Amniotic epithelial cell (primary cell): ENCODE measurements at places on chromosomes 1 and 21.

DNA sequence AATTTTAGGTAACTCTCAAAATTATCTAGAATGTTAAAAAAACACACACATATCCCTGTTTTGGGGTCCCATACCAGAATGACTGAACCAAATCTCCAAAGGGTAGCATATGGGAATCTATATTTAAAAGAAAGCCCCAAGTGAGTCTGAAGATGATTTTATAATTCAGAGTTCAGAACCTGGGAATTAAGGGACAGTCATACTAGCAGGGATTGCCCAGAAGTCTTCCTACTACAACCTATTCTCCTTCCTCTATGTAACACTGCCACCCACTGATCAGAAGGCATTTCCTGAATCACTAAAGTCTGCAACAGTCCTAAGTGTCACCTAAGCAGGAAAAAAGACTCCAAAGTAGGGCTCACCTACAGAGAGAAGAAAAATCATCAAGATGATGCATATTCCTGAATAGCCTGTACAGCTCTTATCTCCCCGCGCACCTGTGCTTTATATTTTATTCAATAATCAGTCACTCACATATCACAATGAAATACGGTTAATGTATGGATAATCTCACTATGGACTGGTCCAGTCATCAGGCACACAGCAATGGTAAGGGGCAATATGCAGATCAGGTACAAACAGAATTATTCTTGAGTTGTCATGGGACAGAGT, 4.9 kb downstream of the RGS1 start:
- peak; percentile 71 for DNase-seq

- DNase-seq = no peak
These were observed 28.4 kb downstream of the NTPCR start for GRCh38 chr1:232978815-232979214.

DNA sequence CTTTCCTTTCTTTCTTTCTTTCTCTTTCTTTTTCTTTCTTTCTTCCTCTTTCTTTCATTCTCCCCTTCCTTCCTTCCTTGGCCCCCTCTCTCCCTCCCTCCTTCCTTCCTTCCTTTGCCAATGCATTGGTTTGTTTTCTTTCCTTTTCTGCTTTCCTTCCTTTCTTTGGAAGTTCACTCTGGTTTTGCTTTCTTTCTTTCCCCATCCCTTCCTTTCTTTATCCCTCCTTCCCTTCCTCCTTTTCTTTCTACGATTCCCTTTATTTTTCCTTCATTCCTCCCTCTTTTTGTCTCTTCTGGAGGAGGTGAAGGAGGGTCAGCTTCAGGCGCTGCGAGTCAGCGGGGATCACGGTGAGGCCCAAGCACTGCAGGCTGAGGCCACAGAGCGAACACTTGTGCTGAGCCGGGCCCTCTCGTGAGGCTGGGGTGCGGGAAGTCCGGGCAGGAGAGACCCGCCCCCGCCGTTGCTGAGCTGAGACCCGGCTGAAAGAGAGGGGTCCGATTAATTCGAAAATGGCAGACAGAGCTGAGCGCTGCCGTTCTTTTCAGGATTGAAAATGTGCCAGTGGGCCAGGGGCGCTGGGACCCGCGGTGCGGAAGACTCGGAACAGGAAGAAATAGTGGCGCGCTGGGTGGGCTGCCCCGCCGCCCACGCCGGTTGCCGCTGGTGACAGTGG, 1.5 kb downstream of the SIM2 start:
- no peak for DNase-seq

DNA sequence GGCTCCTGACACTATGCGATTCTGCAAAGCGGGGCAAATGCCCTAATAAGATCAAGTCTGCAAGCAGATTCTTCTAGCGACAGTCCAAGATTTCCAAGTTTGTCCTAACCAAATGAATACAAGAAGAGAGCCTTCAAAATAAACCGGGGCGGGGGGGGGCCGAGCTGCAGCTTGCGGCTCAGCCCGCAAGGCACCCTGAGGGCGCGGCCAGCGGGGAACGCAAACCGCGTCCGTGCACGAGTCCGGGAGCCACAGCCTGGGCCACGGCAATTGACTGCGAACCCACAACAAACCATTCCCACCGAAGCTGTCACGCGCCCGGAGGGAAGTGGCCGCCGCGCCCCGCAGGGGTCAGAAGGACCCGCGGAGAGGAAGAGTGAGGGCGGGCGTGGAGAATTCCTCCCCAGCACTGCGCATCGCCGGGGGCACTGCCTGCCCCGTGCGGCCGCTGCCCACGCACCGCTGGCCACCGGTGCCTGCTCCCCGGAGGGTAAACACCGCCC, 687 bp downstream of the TGFBR3 start:
- peak; percentile 3 for DNase-seq

DNA sequence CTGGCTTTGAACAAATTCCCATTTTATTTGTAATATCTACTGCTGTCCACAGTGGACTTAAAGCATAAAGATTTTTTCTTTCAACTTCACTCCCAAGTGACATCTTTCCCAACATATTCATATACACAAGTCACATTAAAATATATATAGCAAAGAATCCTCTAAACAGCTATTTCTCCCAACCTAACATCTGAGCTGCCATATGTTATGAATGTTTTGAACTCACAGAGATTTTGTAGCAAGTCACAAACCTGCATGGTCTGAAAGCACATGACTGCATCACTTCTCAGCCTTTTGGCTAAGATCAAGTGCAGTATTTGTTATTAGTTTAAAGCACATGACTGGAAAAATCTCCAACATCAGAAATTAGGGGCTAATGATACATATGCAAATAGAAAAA, 7.7 kb upstream of the HFM1 start:
- DNase-seq = no peak

GRCh38 chr1:228308085-228308601, 98.5 kb downstream of the TRIM11 start:
- no peak for DNase-seq

DNA sequence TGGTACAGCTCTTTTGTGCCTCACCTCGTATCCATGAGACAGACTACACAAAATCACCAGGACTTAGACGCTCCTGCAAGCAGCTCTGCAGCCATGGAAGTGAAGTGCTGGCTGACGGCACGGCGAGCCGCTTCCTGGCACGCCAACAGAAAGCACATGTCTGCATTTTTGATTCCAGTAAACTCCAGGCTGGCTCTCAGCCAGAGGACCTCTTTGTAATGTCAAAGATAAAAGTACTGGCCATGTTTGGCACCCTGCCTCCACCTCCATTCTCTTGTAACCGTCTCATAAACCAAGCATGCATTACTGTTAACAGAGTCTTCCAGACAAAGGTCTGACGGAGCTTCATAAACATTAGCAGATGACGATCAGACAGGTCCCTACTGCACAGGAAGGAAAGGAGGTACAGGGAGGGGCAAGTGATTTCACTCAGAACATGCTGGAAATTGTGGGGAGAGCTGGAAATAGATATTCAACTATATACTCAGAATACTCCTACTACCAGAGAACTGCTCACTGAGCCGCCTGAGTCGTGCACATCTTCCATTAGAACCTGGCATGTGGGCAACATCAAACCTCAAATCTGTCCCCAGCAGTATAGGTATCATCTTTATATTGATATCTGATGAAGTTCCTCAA, 632.0 kb downstream of the SMYD3 start:
- peak; percentile 100 for DNase-seq

DNA sequence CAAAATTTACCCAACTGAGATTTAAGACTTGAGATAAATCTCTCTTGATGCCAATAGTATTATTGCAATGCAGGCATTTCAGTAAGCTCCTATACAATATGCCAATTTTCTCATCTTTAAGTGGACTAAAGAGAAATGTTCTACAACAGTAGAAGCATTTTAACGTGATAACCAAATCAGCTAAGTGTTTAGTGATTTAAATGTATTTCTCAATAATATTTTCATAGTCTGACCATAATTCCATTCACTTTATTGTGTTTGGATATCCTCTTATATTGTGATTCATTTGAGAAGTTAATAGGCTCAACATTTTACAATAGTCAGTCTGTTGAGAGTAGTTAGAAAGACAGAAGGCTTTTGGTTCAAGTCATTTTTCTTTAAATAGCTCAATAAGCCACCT, 44.6 kb upstream of the DR1 start:
- no peak for DNase-seq

DNA sequence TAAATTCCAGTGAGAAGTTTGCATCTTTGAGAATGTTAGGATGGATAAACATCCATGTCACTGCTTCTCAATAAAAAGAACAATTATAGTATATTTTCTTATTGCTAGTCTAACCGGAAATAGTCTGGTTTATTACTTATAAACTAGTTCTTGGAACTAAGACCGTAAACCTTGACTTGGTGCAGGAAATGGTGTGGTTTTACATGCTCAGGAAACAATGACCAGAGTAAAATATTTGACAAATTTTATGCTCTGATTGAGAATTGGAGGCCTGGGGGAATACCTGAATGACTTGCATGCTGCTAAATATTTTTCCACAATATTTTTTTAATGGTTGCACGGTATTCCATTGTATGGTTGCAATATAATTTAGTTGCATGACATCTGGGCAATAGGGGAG, 76.3 kb downstream of the XCL2 start:
- DNase-seq = no peak

- DNase-seq = no peak
These were observed 89.9 kb upstream of the SLC2A1 start for GRCh38 chr1:43048601-43049011.

DNA sequence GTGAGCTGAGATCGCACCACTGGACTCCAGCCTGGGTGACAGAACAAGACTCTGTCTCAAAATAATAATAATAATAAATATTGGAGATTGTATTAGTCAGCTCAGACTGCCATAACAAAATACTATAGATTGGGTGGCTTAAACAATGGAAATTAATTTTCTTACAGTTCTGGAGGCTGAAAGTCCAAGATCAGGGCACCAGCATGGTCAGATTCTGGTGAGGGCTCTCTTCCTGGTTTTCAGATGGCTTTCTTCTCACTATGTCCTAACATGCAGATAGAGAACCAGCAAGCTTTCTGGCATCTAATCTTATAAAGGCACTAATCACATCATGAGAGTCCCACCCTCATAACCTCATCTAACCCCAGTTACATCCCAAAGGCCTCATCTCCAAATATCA, 23.2 kb upstream of the DDAH1 start:
- DNase-seq = no peak

DNA sequence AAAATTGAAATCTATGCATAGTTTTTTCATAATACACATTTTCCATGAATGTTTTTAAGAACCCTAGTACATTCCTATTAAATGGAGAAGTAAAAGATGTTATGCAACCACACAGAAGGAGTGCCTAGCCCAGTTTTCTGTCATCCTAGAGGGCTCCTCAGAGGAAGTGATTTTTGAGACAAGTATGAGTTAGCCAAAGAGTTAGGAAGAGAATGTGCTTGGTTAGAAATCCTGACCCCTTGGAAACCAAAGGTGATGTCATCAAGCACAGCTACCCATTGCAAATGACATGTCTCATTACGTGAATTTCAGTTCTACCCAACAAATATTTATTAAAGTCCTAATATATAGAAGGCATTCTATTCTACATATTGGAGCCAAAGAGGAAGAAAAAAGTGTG, 88.9 kb upstream of the TNFSF4 start:
- peak; percentile 22 for DNase-seq

DNA sequence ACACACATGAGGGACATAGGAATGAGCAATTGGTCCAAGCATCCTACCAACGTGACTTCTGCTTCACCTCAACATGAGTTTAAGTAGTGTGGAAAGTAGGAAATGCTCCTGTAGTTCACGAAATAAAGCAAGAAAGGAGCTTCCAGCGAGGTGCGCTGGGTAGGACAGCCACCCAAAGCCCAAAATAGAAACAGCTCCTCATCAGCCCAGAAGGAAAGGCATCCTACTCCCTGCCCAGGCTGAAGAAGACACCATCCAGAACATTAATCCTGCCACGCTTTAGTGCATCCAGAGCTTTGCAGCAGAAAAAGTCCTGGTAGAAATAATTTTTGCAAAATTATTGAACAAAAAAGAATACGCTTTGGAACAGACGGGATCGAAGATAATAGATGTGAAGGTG, 25.9 kb downstream of the CCDC185 start:
- DNase-seq = no peak
